ENCODE measurements at places on chromosomes 4 and X.
A peak's percentile ranks its signal among the peaks of the same experiment; 100 is the strongest.

DNA sequence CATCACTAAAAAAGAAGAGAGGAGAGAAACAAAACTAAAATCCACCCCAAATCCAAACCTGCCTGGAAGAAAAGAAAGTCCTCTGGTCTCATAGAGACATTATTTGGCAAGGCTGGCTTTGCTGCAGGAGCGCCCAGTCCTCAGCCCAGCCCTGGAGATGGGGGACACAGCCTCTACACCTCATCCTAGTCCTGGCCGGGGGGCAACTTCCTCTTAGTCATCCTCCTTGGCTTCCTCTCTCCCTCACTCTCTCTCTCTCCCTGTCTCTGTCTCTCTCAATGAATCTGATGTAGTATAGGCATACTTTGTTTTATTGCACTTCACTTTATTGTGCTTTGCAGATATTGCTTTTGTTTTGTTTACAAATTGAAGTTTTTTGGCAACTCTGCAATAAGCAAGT is 55.8 kb upstream of the MAGEB10 start:
- peak; percentile 1 for DNase-seq

DNA sequence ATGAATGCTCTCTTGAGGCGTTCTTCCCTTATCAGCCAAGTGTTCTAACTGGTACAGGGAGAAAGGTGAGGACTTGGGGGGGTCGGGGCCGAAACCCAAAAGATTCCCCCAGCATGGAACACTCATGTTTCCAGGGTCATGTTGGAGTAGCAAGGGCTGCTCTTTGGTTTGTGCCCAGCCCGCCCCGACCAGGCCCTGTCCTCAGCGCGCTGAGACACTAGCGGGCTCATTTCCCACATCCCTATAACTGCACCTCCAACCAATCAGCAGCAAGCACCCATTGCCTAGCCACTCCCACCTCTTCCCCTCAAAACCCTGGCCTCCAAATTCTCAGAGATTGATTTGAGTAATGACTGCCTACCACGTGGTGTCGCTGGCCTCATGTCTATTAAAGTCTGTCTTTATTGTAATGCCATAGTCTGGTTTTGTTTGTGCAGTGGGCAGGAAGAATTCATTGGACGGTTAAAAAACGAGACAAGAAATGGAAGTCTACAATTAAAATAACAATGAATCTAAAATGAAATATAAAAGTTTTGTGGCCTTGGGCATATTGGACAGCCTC is 1928.4 kb downstream of the STIM2 start:
- DNase-seq: no peak

DNA sequence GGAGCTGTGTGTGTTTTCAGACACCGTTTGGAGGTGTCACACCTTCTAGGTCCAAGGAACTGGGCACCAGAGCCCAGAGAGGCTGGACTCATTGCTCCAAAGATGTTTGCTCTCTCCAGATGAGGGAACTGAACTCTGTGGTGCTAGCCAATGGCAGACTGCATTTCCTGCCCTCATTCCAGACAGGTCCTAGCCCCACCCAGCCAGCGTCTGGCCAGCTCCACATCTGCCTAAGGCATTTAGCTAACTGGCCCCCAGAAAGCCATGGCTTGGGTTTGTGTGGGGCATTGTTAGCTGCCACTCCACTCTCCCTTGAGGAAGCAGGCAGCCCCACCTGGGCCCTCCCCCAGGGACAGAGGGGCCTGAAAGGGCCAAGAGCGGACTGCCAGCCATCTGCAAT is 11.4 kb downstream of the FGD1 start:
- DNase-seq: no peak

DNA sequence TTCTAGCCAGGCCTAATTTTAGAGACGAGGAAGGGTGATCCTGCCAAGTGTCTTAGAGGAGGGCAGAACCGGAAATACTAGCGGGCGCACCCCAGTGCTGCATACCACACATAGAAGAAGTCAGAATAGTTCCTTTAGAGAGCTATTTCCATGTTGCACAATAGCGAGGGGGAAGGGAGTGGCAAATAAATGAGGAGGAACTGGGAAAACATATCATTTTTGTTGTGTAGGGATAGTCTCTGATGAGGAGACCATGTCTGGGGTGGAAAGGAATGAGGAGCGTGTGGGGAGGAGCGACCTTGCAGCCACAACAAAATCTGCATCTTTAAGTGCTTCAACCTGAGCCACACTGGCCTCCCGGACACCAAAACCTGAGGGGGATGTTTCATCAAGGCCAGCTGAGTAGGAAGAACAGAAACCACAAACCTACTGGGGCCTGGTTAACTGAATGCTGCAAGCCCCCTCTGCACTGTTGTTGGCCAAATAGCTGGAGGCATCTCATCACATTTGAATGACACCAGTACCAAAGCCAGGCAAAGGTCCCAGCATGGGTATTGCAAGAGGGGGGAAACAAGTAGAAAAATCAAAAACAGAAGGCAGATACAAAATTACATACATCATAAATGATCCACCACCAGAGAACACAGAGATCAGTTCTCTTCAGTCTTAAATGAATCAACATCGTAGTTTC is 26.7 kb upstream of the C1QTNF7 start:
- DNase-seq: peak; percentile 94

GRCh38 chr4:147019091-147019490 is 73.4 kb upstream of the TTC29 start:
- peak; percentile 42 for DNase-seq

- no peak for DNase-seq
These were observed 359.9 kb downstream of the UNC5C start for GRCh38 chr4:95188701-95189370.

GRCh38 chr4:20839957-20840356 is 139.7 kb downstream of the PACRGL start:
- peak; percentile 92 for DNase-seq

- DNase-seq: no peak
These were observed 31.4 kb upstream of the SPATA4 start for GRCh38 chr4:176226736-176227135.

DNA sequence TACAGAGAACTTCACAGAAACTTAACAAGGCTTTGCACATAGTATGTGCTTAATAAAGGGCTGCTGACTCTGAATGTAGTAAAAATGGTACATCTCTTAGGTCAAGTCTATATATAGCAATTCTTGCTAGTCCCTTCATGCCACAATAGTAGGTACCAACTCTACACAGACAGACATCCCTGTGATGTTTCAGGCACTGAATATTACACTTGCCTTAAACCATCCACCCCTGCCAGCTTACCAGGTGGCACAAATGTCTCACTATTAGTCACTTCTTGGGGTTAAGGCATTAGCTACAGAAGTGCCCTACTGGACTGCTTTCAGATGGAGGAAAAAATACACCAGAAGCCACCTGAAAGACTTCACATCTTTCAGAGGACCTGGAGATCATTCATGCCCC is 86.3 kb upstream of the CITED1 start:
- no peak for DNase-seq

- no peak for DNase-seq
These were observed 130.4 kb downstream of the SORBS2 start for GRCh38 chr4:185681604-185682003.

DNA sequence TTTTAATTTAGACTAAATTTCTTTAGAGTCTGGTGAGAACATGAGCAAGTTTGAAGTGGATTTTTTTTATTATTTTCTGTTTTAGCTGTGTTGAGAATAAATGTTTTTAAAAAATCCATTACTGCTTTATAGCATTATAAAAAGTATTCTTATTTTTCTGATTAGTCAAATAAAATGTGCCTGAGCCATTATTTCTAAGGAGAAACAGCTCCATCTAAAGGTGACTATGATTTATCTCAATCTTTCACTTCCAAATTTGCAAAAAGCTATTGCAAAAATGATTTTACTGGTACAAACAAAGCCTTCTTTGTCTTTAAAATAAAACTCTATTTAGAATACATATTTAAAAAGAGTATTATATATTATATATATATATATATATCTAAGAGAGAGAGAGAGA is 959.2 kb downstream of the FAM133A start:
- no peak for DNase-seq

GRCh38 chr4:76752861-76753501 is 145.0 kb downstream of the SOWAHB start:
- DNase-seq: peak; percentile 99

GRCh38 chr4:184282895-184283654 is 65.4 kb upstream of the ENPP6 start:
- DNase-seq: no peak

GRCh38 chr4:177204126-177204525 is 105.5 kb upstream of the NEIL3 start:
- DNase-seq: no peak

DNA sequence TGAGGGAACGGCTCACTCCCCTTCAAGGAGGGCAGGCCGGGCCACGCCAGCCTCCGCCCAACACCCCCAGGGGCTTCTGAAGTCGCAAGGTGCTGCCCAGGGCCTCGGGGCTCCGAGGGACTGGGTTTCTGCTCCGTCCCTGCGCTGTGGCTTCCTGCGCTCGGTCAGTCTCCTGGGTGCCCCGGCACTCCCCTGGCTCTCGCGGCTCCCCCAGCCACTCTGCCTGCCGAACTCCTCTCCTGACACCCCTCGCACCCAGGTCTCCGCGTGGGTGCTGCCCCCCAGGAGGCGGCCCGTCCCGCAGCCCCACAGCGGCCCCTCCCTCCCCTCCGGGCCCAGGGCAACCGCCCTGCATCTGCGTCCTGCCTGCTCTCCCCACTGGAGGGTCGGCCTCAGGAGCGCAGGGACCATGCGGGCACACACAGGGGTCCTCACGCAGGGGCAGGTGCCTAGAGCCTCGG is 151.9 kb downstream of the AFAP1 start:
- DNase-seq: no peak

GRCh38 chrX:154605566-154605965 is 13.5 kb downstream of the CTAG1B start:
- DNase-seq: no peak

- DNase-seq: peak; percentile 83
These were observed 316.2 kb downstream of the GPAT3 start for GRCh38 chr4:83852085-83852451.

DNA sequence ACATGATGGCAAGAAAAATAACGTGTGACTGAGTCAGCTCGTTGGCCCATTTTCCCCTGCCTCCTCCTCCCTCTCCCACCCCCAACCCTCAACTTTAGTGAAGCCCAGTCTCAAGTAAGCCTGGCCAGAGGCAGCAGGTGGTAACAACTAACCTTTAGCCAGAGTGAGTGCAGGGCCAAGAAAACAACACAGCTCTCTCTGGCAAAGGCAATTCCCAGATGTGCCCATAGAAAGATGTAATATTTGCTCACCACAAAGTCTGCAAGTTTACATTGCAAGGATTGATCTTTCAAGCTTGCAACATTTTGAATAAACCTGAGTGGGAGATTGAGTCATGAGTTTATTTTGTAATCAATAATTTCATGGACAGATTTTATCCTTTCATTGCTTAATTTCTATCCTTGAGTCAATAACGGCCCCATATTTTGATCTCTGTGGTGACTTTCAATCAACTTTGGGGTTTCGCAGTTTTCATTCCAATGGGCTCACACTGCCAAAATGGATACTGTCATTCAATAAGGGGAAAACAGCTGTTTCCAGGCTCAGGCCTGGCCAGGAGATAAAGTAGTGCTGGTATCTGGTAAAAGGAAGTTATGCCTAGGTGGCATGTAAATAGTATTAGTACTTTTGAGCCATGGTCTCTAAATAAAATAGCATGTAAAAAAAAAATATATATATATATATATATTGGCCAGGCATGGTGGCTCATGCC is 130.7 kb upstream of the TMEM164 start:
- peak; percentile 22 for DNase-seq

DNA sequence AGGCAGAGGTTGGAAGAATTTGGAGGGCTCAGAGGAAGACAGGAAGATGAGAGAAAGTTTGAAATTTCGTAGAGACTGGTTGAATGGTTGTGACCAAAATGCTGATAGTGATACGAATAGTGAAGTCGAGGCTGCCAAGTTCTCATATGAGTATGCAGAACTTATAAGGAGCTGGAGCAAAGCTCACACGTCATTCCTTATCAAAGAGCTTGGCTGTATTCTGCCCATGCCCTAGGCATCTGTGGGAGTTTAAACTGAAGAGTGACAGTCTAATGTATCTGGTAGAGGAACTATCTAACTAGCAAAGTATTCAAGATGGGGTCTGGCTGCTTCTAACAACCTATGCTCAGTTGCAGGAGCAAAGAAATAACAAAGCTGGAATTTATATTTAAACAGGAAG is 102.1 kb downstream of the PCDH18 start:
- no peak for DNase-seq

GRCh38 chrX:132088864-132089263 is 39.0 kb downstream of the FRMD7 start:
- no peak for DNase-seq

GRCh38 chr4:139988863-139989765 is 164.9 kb downstream of the MAML3 start:
- DNase-seq: peak; percentile 95

- peak; percentile 37 for DNase-seq
These were observed 34.7 kb downstream of the LUZP4 start for GRCh38 chrX:115324194-115324593.

DNA sequence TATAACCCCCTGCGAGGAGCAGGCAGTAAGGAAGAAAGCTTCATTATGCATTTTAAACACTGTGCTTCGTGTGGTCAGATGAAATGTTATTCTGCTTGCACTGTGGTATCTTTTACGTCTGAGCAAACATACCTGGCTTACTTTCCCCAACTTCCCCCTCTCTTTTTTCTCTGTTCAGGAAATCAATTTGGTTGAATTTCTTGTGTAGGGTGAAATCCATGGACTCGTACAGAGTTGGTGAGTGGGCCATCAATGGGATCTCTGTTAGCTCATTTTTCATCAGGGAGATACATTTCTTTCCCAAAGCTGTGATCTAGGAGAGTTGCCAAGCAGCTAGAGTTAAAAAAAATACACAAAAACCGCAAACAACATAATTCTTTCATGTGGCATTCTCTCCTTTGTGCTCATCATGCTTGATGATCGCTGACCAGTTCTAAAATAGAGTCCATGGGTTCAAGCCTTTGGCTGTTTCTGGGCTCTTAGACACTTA is 98.5 kb downstream of the FRAS1 start:
- peak; percentile 35 for DNase-seq

DNA sequence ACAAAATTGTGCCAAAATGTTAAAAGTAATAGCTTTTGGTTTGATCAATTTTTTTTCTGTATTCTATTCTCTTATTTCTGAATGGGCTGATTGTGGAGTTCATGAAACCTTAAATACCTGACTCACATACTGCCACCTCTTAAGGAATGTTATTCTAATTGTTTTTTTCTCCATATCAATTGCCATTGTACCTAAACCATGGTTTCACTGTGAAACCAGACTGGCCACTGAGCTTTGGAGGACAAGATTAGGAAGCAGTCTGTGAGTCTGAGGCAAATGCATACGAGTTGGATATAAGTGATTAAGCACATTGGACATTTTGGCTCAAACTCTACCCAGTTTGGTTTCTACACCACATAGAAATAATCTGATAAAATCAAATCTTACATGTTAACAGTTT is 184.0 kb downstream of the IQCM start:
- no peak for DNase-seq

GRCh38 chrX:104118765-104119164 is 6.4 kb downstream of the ZCCHC18 start:
- DNase-seq: no peak

GRCh38 chr4:35963974-35964515 is 280.3 kb downstream of the ARAP2 start:
- peak; percentile 1 for DNase-seq

GRCh38 chr4:81472281-81473182 is 825 bp upstream of the RASGEF1B start:
- no peak for DNase-seq

- DNase-seq: peak; percentile 69
These were observed 78.9 kb downstream of the SLC10A7 start for GRCh38 chr4:146442801-146443200.

GRCh38 chr4:55321707-55322264 is 24.3 kb upstream of the SRD5A3 start:
- DNase-seq: peak; percentile 75

- DNase-seq: no peak
These were observed 1062.5 kb downstream of the ADGRL3 start for GRCh38 chr4:62262676-62263075.

- DNase-seq: peak; percentile 76
These were observed 198.1 kb upstream of the NUDT6 start for GRCh38 chr4:123120473-123120872.

Measured in fibroblast of skin of right quadriceps (primary cell).